Activated T-cell treated with anti-CD3 and anti-CD28 coated beads, Interleukin-2, amount 50 U/mL, for 72 hours (primary cell): ENCODE measurements at places on chromosomes 7 and 10. TPM values are rescaled to one million over a fixed set of nuclear protein-coding genes. Genes with fewer than 3 reads are reported as not detected.
A peak's percentile ranks its signal among the peaks of the same experiment; 100 is the strongest.

Gene SPDYE8
- total RNA-seq = not detected

Gene THSD7A
- not detected for total RNA-seq

Gene SEMA3E
- not detected for total RNA-seq

- no peaks in the 10 kb centered on the region for H3K36me3 ChIP-seq
- no peak overlapping the region for H3K27ac ChIP-seq
- H3K4me3 ChIP-seq = no peak overlapping the region
- no peak for DNase-seq
- no peaks in the 10 kb centered on the region for H3K4me1 ChIP-seq
- no peaks in the 10 kb centered on the region for H3K27me3 ChIP-seq
These were observed 78.0 kb upstream of the CTTNBP2 start for GRCh38 chr7:117951285-117951684.

- no peak overlapping the region for H3K27ac ChIP-seq
- no peak overlapping the region for H3K4me3 ChIP-seq
- no peaks in the 10 kb centered on the region for H3K27me3 ChIP-seq
- DNase-seq = no peak
- peaks cover 3% of the 10 kb centered on the region for H3K36me3 ChIP-seq
- no peaks in the 10 kb centered on the region for H3K4me1 ChIP-seq
These were observed 155.1 kb downstream of the BICC1 start for GRCh38 chr10:58667658-58668310.

DNA sequence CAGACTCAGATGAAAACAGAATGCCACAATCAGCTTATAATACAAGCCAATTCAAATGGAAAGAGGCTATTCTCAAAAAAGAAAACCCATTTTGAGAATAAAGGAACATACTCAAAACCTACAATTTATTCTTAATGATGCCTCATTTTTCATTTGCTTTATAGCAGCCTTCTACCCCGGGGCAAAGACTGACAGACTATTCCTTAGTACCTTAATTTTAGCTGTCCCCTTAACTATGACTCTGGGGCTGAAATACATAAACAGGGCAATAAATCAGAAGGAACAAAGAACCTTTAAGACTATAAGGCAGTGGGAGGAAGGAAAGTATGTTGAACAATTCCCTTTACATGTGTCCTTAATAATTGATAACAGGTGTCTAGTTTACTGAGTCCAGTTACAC, 76.8 kb downstream of the TMEM106B start:
- no peaks in the 10 kb centered on the region for H3K4me1 ChIP-seq
- no peak for DNase-seq
- no peak overlapping the region for H3K4me3 ChIP-seq
- no peak overlapping the region for H3K27ac ChIP-seq
- H3K27me3 ChIP-seq = no peaks in the 10 kb centered on the region

- H3K4me1 ChIP-seq = peaks cover 17% of the 10 kb centered on the region
- H3K27me3 ChIP-seq = peaks cover 20% of the 10 kb centered on the region
- H3K4me3 ChIP-seq = no peak overlapping the region
These were observed 31.3 kb downstream of the ANXA8 start for GRCh38 chr10:47452495-47453140.

DNA sequence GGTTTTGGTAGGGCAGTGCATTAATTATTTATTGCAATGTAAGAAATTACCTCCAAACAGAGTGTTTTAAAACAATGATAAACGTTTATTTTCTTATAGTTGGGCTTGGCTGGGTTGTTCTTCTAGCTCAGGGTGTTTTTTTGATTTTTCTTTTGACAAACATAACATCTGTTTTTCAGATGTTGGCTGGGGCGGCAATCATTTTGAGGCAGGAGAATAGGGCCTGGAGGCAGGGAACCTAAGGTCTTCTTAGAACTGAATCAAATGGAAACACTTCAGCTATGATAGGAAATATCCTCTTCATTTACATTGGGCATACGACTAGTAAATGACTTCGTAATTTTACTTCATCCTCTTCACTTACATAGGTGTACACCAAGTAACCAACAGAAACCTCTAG, 47.4 kb upstream of the NAMPT start:
- DNase-seq = no peak
- no peak overlapping the region for H3K27ac ChIP-seq
- peaks cover 14% of the 10 kb centered on the region for H3K4me1 ChIP-seq
- H3K36me3 ChIP-seq = no peaks in the 10 kb centered on the region

DNA sequence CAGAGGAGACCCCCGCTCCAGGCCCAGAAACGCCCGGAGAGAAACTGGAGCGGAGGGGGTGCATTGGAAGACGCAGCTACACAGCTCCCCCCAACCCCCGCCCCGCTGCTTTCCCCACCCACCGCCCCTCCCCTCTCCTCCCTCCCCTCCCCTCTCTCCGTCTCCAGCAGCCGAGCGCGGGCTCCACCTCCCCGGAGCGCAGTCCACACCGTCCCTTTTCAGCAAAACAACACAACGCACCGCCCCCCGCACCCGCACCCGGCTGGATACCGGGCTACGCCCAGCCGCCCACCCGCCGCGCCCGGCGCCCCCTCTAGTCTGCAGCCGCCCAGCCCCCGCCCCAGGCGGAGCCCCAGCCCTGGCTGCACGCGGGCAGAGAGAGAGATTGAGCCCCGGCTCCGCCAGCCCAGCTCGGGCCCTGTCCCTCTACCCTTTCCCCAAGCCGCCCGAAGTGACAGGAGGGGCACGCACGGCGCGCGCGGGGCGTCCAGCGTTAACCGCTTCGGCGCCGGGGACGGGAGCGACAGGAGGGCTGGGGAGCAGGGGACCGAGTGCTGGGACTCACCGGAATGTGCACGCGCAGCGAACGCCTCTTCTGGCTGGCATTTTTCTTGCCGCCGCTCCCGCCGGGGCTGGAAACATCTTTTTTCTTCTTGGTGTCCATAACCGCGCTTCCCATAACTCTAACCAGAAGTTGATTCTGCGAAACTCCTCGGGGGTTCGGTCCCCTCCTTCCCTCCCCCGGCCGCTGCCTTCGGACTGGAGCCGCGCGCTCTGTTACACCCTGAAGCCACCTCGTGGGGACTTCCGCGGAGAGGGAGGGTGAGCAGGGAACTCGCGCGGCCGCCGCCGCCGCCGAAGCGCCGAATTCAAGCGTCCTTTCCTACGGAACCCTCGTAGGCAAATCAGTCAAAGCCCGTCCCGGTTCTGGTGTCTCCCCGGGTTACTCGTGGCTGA, 695 bp downstream of the PRKAG2 start:
- peaks cover 20% of the 10 kb centered on the region for H3K4me1 ChIP-seq
- peak overlapping the region; percentile 77 for H3K27ac ChIP-seq
- peak overlapping the region; percentile 94 for H3K4me3 ChIP-seq
- no peaks in the 10 kb centered on the region for H3K27me3 ChIP-seq
- no peaks in the 10 kb centered on the region for H3K36me3 ChIP-seq
- DNase-seq = peak; percentile 74

DNA sequence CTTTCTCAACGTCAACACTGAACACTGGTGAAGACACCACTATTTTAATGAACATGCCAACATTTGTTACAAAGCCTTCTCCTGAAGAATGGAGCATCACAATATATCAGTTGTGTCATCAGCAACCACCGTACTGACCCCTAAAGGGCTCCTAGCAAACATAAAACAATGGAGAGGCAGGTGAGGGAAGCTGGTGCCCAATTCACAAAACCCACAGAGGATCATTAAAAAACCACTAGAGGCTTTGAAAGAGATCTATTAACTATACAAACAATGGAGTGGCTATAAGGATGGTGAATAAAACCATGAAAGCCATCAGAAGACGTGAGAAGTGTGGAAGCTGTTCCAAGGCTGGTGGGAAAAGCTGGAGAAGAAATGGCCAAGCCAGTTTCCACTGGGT, 150.8 kb downstream of the FAM107B start:
- no peaks in the 10 kb centered on the region for H3K4me1 ChIP-seq
- H3K36me3 ChIP-seq = no peaks in the 10 kb centered on the region
- no peak overlapping the region for H3K27ac ChIP-seq

DNA sequence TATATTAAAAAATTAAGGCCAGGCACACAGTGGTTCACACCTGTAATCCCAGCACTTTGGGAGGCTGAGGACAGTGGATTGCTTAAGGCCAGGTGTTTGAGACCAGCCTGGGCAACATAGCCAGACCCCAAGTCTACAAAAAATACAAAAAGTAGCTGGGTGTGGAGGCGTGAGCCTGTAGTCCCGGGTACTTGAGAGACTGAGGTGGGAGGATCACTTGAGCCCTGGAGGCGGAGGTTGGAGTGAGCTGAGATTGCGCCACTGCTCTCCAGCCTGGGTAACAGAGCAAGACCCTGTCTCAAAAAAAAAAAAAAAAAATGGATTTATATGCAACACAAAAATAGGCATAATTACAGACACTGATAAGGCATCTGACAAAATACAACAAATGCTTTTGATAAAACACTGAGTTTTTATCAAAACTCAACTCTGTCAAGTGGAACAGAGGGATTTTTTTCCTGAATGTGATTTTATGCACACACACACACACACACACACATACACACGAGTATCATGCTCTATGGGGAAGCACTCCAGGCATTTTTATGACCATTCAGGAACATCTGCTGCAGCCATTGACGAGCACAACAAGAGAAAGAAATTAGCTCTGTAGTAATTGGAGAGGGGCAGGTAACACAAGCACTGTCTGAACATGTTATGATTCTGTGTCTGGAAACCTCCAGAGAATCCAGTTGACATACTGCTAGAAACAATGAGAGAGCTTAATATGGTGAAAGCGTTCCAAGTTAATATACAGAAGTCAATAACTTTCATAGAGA, 193.1 kb downstream of the WDR37 start:
- no peak for DNase-seq
- H3K4me3 ChIP-seq = no peak overlapping the region
- no peak overlapping the region for H3K27ac ChIP-seq
- H3K36me3 ChIP-seq = peaks cover 5% of the 10 kb centered on the region

GRCh38 chr7:43018446-43018845, 86.3 kb downstream of the MRPL32 start:
- H3K36me3 ChIP-seq = no peaks in the 10 kb centered on the region
- H3K4me1 ChIP-seq = no peaks in the 10 kb centered on the region
- DNase-seq = no peak
- H3K4me3 ChIP-seq = no peak overlapping the region
- no peak overlapping the region for H3K27ac ChIP-seq

DNA sequence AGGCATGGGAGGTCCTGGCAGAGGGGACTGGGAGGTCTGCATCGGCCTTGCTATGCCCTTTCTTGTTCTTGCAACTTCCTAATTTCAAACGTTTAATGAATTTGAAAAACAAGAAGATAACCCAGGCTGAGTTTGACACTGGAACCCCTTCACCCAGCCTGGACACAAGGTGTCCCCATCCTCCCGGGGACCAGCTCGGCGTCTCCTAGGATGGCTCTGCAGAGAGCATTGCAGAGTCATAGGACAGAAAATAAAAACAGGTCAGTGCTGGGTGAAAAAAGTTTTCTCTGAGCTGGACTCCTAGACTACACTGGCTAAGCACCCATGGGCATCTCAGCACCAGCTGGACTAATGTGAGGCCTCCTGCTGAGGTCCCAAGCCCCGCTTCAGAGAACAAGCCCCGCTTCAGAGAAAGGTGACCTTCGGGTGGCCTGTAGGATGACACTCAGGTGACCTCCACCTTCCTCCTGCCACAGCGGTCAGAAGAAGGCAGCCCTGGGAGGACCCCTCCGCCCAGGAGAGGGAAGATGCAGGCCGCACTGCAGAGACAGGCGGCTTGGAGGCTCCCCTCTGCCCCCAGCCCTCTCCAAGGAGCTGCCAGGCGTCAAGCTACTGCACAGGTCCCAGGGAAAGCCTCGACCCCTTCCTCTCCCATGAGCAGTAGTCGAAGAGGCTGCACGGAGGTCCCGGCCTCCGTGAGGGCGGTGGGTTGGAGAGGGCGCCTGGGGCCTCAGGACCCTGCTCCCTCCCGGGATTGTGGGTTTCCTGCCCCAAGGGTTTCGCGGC, 9.3 kb upstream of the UNCX start:
- no peak overlapping the region for H3K27ac ChIP-seq
- no peaks in the 10 kb centered on the region for H3K36me3 ChIP-seq
- H3K4me3 ChIP-seq = no peak overlapping the region
- H3K4me1 ChIP-seq = peaks cover 7% of the 10 kb centered on the region
- DNase-seq = no peak

DNA sequence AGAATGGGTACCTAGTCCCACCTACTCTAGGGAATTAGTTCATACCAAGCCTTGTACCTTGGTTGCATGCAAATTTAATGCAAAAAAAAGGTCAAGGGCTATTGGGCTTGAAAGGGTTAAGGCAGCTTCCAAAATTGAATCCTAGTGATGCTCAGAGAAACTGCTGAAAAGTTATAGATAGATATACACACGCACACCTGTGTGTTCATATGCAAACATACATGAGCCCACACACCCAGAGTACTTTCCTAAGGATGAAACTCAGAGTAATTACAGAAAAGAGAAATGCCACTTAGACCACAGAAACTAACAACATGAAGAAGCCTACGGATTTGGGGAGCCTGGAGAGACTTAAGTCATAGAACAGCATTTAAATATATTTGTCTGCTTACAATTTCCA, 1.5 kb downstream of the SLC25A13 start:
- DNase-seq = peak; percentile 27
- H3K4me1 ChIP-seq = peaks cover 32% of the 10 kb centered on the region
- H3K27me3 ChIP-seq = no peaks in the 10 kb centered on the region

DNA sequence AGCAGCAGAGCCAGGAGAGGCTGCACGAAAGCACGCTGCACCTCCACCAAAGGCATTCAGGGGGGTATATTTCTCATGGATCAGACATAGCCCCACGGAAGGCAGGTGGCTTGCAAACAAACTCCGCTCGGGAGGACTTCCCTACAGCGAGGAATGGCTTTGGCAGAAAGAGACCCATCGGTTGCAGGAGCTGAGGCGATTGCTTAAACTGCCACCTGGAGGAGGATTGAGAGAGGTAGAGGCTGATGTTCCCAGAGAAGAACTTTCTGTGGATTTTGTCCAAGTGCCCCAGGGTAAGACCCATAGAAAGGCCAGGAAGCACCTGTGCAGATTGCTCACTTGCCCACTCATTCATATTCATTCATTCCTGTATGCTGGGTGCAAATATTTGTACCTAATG, 89.1 kb downstream of the NEUROD6 start:
- no peak overlapping the region for H3K4me3 ChIP-seq
- H3K27ac ChIP-seq = no peak overlapping the region
- H3K27me3 ChIP-seq = no peaks in the 10 kb centered on the region

- H3K36me3 ChIP-seq = peaks cover 4% of the 10 kb centered on the region
- H3K4me1 ChIP-seq = no peaks in the 10 kb centered on the region
- DNase-seq = peak; percentile 0
- H3K4me3 ChIP-seq = no peak overlapping the region
- no peak overlapping the region for H3K27ac ChIP-seq
These were observed 68.4 kb upstream of the TMEM229A start for GRCh38 chr7:124101173-124101768.

DNA sequence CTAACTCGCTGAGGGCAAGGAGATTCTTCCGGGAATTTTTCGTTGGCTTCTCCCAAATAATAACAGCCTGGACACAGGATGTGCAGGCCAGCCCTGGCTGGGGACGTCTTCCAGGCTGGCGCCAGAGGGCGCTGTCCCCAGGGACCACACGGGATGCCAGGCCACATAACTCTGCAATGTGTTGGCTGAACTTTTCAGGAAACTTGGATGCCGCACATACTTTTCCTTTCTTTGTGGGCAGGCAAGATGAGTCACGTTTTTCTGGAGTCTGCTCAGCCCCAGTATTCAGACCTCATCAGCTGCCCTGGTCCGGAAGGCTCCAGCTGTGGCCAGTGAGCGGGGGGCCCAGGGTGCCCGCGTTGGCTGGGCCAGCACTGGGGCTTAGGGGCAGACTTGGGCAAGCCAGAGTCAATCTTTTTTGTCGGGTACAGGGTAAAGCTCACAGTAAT, 122.7 kb downstream of the PRKAG2 start:
- H3K27me3 ChIP-seq = no peaks in the 10 kb centered on the region
- H3K36me3 ChIP-seq = no peaks in the 10 kb centered on the region
- DNase-seq = peak; percentile 33
- H3K4me3 ChIP-seq = no peak overlapping the region
- no peak overlapping the region for H3K27ac ChIP-seq
